Activated CD4-positive, alpha-beta T cell treated with anti-CD3 and anti-CD28 coated beads, Interleukin-2, amount 50 U/mL, for 4 hours (primary cell): ENCODE measurements at places on chromosomes 4 and X.

- no peak for DNase-seq
Observed at GRCh38 chr4:24924309-24924781, 11.5 kb upstream of the CCDC149 start.

DNA sequence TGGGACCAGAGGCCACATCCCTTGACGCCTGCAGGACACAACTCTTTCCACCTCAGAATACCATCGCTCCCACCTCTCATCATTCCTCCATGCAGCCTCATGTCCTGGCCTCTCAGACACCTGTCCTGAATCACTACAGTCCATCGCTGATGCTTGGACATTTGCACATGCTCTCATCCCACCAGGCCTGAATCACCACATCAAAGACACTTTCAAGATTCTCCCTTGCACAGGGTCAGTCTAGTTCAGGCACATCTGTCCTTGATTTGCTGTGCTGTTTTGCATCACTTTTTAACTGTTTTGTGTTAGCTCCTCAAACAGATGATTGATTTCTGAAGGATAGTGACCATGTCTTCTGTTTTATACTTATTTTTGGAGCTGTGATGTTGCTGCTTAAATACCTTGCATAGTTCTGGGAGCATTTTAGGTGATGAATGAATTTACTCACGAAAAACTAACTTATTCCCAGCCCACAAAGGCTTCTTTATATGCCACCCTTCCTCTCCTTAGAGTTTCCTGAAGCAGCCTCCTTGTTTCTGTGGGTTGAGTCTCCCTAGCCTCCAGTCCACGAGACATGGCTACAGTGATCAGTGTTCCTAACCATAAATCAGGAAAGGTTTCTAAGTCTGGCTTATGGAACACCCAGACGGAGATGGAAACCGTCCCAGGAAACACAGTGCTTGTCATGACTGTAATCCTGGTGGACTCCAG lies 2.6 kb downstream of the FAM114A1 start:
- DNase-seq: no peak

DNA sequence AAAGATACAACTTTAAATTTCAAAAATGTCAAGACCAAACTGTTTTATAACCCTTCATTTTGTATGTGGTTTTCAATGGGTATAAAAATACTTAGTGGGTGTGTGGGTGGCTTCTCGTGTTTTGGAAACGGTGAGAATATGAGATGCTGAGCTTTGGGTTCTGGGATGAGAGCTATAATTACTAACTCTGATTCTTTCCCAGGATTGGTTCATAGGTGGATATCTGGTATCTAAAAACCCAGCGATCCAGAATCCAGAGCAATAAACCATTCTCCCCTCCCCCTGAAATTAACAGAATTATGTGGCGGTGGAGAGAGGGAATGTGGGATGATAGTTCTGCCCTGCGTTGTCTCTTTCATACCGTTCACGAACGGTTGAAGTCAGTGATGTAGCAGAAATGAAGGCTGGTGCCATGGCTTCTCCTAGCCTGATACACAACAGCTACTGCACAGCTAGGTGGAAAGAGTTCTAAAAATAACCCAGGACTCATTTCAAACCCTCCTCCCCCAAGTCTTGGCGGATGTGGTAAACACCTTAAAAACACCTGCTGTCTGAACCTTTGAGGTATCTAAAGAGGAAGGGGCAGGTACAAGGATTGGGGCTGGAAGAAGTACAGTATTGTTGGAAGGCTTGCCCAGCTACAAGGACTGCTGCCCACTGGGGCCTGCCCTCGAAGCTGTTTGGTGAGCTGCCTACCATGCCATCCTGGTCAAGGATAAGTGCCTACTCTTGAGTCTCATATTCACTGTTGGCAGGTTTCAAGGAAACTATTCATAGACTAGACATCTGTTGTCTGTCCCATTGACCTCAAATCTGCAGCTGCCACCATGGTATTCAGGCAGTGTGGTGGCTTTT lies 44.5 kb downstream of the SEPTIN11 start:
- DNase-seq: peak; percentile 22

- DNase-seq: no peak
Observed at GRCh38 chrX:148956352-148956751, 455.9 kb downstream of the AFF2 start.

DNA sequence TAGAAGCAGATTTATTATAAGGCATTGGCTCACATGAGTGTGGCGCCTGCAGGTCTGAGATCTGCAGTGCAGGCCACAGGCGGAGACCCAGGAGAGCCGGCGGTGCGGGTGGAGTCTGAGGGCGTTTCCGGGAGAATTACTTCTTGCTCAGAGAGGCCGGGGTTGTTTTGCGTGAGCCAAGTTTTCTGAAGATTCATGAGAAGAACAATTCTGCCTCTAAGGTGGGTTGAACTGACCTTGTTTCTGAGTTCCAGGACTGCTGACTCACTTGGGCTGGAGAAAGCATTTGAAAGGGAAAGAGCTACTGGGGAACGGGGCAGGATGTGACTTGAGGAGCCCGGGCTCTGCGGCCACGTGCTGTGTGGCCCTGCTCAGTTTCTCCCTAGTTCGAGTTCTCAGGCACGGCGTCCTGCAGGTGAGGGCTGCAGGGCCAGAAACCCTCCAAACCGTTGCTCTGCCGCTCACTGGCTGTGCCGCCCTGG lies 36.7 kb upstream of the SORCS2 start:
- no peak for DNase-seq

DNA sequence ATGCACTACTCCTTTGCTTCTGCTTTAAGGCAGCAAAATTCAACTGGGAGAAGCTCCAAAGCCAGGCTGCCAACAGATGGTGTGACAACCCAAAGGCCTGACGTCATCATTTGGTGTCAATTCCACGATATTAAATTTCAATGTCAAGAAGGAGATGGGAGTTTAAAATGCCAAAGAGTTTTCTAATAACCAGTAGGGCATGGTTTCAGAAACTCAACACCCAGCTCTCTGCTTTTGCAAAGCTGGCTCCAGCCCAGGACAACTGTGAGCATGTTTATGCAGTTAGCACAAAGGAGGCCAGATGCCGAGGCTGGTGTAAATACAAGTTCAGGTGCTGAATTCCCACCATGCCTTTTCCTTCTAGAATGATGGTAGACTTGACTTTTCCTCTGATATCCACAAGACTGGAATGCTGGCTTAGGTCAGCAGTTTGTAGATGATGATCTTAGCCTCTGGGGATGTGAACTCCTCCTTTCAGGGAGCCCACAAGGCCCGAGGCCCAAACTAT lies 67.3 kb downstream of the AFAP1 start:
- DNase-seq: no peak

DNA sequence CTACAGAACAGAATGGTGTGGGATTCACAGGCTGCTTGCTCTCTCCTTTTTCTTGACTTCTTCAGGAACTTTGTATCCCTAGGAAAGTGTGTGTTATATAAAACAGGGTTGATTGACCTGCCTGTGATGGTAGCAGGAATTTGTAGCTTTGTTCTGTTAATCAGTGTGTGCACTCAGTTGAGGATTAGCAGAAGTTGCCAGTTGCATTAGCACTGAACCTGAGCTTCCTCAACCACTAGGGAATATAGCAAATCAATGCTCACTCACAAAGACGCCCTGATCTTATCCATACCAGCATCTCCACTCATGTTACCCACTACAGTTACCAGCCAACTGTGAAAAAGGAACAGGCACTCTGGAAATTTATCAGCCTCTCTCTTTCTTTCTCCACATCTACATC lies 319.1 kb upstream of the EMCN start:
- DNase-seq: no peak

GRCh38 chr4:75285837-75286236 lies 228.4 kb downstream of the RCHY1 start:
- no peak for DNase-seq

- no peak for DNase-seq
Observed at GRCh38 chrX:10538831-10539230, 81.6 kb downstream of the MID1 start.

DNA sequence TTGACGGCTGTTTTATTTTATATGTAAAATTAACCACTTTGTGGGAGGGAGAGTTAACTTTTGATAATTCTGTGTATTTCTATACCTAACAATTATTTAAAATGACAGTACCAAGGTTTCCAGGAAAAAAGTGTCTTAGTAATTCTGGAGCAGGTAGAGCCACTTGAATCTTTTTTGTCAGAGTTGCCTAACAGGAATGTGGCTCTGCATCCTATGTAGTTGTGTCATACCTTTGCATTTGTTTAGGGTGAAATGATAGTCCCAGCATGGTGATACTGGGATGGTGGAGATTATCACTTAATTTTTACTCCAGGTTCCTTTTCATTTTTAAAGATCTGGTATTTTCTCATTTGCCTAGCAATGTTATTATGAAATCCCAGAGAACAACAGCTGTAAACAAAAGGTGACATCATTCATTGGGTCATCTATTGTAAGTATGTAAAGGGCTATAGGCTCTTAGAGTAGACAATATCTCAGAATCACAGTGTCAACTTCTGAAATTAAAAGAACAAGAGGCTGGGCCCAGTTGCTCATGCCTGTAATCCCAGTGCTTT lies 9.6 kb downstream of the SGMS2 start:
- no peak for DNase-seq

DNA sequence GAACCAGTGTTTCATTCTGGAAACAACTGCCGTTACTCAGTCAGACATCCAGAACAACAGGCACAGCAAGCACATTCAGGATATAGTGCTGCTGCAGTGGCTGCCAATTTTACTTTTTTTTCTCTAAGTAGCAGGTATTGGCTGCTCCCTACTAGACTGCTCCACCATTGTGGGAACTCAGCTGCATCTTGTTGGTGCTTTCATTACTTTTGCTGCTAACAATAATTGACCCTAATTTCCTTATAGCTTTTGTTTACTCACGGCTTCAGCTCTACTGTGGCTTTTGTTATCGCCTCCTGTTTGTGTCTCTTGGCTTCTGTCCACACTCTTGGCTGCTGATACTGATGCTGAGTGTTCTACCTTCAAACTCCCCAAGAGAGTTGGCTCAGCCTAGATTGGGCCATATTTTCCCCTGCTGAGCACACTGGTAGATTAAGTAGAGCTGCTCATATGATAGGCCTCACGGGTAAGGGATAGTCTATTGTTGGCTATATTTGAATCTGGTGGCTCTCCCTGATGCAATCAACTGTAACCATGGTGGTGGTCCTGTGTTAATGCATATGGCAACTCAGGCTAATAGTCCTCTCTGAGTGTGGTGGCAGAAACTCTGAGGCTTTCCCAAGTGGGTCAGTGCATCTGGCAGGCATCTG lies 44.5 kb upstream of the IL2 start:
- DNase-seq: no peak

DNA sequence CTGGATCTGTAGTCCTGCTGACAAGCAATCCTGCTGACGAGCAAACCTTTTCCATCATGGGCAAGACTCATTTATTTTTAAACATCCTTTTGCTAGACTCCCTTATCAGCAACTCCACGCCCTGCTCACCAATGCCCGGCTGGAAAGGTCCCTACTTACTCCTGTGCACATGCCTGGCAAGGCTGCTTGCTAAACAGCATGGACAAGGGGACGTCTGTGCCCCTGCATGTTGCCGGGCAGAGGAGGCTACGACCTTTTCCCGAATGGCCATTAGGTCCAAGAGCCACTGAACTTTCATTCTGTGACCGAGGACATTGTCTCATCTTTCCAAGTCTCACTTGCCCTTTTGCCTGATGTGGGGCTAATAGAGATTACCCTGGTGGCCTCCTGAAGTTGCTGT lies 98.6 kb downstream of the MGST2 start:
- no peak for DNase-seq

DNA sequence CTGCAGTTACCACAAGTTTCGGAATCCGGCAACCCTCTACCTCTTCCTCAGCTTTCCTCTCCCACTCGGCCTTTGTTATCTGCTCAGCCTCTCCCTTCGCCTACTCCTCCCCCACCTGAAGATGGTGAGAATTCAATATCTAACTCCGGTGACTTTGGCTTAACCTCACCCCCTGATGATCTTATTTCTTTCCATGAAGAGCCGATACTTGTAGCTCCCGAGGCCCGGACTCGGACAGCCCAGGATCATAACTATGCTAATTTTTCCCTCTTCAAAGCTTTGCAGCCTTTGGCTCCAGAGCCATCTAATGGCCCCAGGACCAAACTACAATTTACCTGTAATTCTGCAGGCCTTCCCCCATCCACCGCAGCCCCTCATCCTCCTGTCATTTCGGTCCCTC lies 32.0 kb upstream of the MGST2 start:
- DNase-seq: no peak

GRCh38 chr4:12701384-12701783 lies 782.8 kb downstream of the RAB28 start:
- no peak for DNase-seq

GRCh38 chr4:10413177-10413576 lies 44.0 kb downstream of the ZNF518B start:
- DNase-seq: no peak

DNA sequence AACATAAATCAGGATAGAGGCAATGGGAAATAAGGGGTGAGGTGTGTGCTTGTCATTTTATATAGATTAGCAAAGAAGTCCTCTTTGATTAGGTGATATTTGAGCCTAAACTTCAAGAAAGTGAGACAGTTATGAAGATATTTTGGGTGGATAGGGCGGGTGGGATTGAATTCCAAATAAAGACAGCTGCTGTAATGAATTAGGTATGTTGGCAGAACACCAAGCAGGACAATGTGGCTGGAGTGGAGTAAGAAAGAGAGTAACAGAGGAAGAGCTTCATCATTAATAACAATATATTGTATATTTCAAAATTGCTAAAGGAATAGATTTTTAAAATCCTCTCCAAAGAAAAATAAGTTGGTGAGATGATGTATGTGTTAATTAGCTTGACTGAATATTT lies 91.0 kb upstream of the CENPE start:
- DNase-seq: no peak

- DNase-seq: no peak
Observed at GRCh38 chr4:183257808-183258207, 62.3 kb downstream of the CLDN22 start.

- no peak for DNase-seq
Observed at GRCh38 chr4:76784237-76784636, 113.7 kb downstream of the SOWAHB start.

DNA sequence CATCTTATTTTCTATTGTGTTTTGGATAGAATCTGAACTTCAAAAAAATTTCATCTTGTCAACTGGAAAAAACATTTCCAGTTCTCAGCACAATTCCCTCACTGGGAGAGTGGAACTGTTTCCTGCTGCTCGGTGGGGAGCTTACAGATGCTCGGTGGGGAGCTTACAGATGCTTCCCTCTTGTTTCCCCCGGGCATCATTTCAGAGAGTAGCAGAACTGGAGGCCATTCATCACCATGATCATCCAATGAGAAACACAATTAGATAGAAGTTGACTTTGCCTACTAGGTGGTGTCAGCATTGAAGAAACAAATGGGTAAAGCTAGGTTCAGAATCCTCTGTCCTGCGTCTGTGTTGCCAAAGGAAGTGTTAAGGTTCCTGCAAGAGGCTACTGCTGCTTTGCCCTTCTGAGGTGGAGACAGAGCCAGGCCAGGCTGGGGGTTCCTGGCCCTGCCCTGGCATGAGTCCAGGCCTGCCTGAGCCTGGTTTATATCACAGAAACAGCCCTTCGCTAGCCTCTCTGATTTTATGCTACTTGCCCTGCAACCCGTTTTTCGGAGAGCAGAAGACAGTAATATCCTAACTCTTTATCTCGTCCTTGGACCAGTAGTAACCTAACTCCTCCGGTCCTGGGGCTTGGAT lies 70.6 kb downstream of the TAPT1 start:
- DNase-seq: no peak

- peak; percentile 37 for DNase-seq
Observed at GRCh38 chr4:48909697-48910096, 3.1 kb upstream of the OCIAD2 start.
